ENCODE measurements at places on chromosomes 2 and 18.

DNA sequence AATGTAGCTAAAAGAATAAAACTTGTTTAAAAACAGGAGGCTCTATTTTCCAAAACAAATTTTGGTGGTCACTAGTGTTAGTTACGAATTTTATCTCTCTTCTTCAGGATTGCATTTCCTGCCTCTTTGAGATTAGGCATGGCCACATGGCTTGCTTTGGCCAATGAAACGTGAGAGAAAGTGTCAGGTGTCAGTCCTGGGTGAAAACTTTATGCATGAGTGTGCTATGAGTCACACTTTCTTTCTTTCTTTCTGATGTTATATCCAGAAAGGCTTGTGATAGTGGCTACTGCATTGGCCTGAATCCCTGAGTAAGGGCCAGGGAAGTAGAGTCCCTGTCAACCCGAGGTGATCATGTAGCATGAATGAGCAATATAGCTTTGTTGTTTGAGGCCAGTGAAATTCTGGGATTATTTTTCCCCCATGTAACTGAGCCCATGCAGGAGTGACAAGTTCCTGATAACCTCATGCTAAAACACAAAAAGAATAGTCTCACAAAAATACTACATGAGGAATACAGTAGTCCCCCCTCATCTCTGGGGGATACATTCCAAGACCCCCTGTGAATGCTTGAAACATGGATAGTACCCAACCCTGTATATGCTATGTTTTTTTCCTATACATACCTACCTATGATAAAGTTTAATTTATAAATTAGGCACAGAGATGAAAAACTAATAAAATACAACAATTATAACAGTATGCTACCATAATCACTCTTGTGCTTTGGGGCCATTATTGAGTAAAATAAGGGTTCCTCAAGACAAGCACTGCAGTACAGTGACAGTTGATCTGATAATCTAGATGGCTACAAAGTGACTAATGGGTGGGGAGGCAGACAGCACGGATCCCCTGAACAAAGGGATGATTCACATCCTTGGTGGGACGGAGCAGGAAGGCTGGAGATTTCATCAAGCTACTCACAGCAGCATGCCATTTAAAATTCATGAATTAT, 109.5 kb downstream of the CDC42EP3 start:
- DNase-seq: no peak

DNA sequence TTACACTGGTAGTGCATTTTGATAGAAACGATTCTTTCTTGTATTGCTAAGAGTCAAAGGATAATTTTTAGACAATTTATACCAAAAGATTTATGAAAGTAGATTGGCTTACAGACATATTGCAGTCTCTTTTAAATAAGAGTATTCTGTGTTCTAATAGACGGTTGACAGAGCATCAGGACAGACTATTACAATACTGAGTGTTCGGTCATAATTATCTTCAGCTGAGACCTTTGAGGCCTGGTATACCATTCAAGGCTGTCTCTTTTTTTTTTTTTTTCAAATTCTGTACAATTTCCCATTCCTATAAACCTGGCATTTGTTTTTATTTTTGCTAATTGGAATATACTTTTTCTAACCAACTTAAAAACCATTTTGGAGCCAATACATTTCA, 140.6 kb upstream of the NOSTRIN start:
- DNase-seq: no peak

DNA sequence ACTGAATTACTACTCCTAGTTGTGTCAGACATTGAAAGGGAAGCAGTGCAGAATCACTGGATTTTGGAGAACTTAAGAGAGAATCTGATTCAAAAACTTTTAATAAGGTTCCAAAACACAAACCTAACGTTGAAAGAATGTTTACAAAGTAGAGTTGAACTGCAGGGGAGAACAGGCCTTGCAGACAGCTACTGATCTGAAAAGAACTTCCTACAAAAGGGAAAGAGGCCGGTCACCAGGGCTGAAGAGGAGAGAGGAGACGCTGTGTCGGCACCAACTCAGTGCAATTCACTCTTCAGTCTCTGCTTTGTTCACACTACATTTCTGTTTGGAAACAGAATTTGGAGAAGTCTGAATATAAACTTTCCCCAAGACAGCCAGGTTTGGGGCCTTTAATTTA, 124.0 kb downstream of the GAREM1 start:
- DNase-seq: no peak

DNA sequence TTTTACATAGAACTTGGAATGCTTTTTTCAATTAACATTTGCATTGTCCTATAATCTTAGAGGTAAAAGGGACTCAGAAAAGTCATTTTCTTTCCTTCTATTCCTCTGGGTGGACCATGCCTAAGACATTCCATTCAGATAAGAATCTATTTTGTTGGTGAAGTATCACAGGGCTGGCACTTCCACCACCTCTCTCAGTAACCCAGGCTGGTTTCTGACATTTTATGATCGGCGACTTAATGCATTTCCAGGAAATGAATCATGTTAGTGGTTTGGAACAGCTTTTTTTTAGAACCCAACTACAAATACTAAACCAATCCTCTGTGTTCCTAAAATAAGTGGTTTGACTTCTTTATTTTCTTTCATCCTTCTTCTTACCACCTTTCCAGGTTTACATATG, 27.0 kb downstream of the GAD1 start:
- DNase-seq: no peak

GRCh38 chr18:74506448-74507084, 10.4 kb downstream of the CNDP2 start:
- no peak for DNase-seq

GRCh38 chr2:62116983-62117382, 78.9 kb upstream of the B3GNT2 start:
- no peak for DNase-seq

GRCh38 chr2:64352292-64352691, 101.7 kb upstream of the LGALSL start:
- DNase-seq: no peak

- no peak for DNase-seq
These were observed 25.2 kb downstream of the FECH start for GRCh38 chr18:57561261-57561660.

DNA sequence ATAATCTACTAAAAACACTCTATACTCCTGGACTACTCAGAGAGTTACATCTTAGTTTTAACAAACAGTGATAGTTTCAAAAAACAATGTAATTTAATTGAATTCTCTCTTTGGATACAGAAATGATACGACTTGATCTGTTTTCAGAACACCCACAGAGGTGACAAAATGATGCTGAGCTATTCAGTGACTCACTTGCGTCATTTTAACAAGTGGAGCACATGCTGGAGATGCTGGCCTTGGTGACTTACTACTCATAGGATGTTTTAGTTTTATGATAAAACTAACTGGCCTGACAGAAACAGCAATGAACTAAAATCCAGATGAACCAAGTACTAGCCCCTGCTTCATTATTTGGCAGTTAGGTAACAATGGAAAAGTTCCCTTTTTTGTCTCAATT, 101.3 kb upstream of the ITGB6 start:
- no peak for DNase-seq

DNA sequence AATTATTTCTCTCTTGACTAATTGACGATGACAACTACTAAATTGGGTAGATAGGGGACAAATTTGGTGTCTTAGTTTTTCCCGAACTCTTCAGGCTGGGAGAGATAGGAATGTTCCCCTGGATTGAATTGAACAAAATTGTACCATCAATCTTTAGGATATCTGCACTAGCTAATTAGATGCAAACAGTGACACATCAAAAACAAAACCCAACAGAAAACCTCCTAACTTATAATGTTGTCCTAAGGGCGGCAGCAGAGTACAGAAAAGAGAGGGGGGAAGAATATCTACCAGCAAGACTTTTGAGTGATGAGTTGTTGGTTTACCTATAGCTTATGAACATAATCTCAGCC, 342.9 kb downstream of the INSIG2 start:
- DNase-seq: no peak

- no peak for DNase-seq
These were observed 119.5 kb downstream of the NUP35 start for GRCh38 chr2:183243758-183244157.

GRCh38 chr2:241010531-241011295, 12.3 kb downstream of the SNED1 start:
- no peak for DNase-seq

GRCh38 chr2:197784956-197785941, at the start of gene BOLL:
BOLL (minus strand) TSS chr2:197785319; CDS start chr2:197781850, 3,469 bp downstream.
- no peak for DNase-seq

- DNase-seq: no peak
These were observed 118.8 kb downstream of the MSH2 start for GRCh38 chr2:47521666-47522285.

GRCh38 chr18:41936471-41937134, 18.4 kb upstream of the PIK3C3 start:
- no peak for DNase-seq

- DNase-seq: no peak
These were observed 25.7 kb downstream of the MC2R start for GRCh38 chr18:13889671-13890070.

DNA sequence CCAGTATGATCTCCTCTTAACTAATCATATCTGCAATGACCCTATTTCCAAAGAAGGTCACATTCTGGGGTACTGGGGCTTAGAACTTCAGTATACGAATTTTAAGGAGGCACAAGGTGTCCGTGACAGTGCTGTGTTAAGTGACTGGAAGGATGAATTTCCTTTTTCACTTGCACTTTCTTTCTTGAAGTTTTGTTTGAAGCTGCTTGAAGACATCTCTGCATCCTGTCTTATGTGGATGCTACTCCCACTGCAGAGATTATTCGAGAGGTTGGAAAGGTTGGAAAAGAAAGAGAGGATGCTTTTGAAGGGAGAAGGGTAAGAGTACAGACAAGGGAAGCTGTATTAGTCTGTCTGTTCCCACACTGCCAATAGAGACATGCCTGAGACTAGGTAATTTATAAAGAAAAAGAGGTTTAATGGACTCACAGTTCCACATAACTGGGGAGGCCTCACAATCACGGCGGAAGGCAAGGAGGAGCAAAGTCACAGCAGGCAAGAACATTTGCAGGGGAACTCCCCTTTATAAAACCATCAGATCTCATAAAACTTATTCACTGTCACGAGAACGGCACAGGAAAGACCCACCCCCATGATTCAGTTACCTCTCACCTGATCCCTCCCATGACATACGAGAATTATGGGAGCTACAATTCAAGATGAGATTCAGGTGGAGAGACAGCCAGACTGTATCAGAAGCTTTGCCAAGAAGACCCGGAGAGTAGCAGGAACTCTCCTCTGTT, 3.6 kb upstream of the RNF144A start:
- no peak for DNase-seq

GRCh38 chr2:144812288-144812687, 292.4 kb upstream of the ZEB2 start:
- no peak for DNase-seq

DNA sequence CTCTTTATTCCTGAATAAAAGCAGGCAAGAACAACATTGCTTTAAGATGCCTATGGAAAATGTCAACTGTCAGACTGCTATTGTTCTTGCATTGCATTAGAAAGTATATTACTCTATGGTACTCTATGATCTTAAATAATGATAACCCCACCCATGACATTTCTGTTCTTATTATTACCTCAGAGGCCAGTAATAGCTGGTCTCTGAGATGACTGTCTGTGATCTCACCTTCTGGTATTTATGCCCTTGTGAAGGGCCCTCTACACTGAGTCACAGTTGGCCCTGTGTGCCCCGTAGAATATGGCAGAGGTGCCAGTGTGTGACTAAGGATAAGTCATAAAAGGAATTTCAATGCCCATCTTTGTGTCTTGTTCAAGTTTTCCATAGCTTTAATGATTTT, 61.0 kb downstream of the SPP2 start:
- no peak for DNase-seq

- DNase-seq: no peak
These were observed 121.0 kb upstream of the KYNU start for GRCh38 chr2:142756430-142756829.

DNA sequence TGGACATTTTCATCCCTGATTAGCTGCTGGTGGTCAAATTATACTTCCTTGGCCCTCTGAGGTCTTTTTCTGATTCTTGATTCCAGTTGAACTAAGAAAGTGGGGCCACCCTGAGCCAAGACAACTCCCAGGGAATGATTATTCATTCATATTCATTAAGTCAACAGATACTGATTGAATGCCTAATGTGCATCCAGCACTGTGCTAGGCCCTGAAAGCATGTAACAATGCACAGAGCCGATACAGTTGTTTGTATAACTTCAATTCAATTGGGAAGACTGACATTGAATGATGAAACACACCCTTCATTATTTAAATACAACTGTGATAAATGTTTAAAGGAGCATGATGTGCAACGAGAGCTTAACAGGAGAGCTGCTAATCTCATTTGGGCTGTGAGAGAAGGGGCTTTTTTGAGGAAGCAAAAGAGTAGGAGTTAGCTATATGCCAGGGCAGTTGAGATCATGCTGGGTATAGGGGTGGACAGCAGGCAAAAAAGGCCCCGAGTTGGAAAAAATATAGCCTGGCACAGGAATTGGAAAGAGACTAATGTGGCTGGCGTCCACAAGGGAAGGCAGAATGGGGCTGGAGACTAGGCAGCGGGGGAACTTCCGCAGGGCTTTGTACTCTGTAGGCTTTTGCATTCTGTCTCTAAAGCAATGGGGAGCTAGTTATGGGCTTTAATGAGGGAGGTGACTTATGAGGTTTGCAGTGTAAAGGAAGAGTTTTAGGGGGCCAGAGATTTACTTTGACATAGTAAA, 57.2 kb upstream of the ACVR1 start:
- no peak for DNase-seq

DNA sequence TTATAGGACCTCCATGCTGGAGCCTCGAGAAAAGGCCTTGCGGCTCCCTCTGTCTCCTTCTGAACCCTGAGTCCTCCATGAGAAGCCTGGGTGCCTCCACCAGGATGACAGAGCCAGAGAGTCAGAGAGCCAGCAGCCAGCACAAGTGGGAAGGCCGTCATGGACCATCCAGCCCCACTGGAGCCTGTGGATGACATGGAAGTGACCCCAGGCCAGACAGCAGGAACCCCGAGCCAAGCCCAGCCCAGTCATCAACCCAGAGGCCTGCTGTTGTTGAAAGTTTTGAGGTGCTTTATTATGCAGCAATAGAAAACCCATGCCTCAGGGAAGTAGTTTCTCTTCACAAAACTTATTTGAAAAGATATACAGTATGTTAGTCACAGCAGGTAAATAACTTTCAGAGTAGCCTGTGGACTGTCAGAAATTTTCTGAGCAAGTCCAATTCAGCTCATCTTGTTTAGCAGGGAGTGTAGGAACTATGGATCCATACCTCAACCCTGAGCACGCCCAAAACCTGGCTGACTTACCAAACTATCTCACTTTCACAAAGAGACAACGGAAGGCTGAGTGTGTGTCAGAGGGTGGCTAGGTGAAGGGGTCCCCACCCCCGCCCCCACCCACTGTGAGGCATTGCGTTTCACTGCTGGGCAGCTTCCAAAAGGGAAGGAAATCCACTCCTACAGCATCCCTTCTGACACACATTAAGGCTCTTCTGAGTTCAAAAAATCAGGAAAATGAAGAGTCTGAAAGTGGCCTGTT, 79.9 kb upstream of the NDUFV2 start:
- no peak for DNase-seq

All from NCI-H526 (cell line).